ENCODE measurements at places on chromosomes 1 and 21. TPM values are rescaled to one million over a fixed set of nuclear protein-coding genes. Genes with fewer than 3 reads are reported as not detected.

Gene PPFIA4
- polyA plus RNA-seq, result not detected

Gene TNFSF4
- 0.06 TPM for polyA plus RNA-seq

Gene IQGAP3
- not detected for polyA plus RNA-seq

Gene HCN3
- polyA plus RNA-seq, result 2.3 TPM

Gene KRTAP12-2
- polyA plus RNA-seq, result not detected

Gene LZIC
- polyA plus RNA-seq, result 30.0 TPM

Gene FCAMR
- polyA plus RNA-seq, result not detected

Gene DNM3
- polyA plus RNA-seq, result 0.39 TPM

Gene NUF2
- polyA plus RNA-seq, result 1.2 TPM

Gene ARHGEF16
- polyA plus RNA-seq, result not detected

Gene CFAP107
- not detected for polyA plus RNA-seq

Gene SYNC
- not detected for polyA plus RNA-seq
